ENCODE measurements at places on chromosomes 1 and 21. TPM values are rescaled to one million over a fixed set of nuclear protein-coding genes. Genes with fewer than 3 reads are reported as not detected.

The TSACC gene
- 0.82 TPM for total RNA-seq

DNA sequence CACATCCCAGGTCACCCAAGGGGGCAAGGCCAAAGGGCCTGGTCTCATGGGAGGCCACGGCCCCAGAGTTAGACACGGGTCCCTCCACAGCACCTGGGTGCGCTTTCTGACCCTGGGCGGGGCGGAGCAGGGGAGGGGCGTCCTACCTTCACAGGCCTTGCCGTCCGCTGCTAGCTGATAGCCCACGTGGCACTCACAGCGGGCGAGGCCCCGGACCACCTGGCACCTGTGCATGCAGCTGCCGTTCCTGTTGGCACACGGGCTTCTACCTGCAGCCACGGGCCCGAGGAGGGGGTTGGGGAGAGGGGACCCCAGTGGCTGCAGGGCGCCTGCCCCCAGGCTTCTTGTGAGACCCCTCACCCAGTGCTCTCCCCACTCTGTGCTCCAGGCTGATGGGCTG, 59.9 kb downstream of the ARHGEF16 start:
- no peaks in the 10 kb centered on the region for H3K4me1 ChIP-seq
- no peak for DNase-seq
- H3K36me3 ChIP-seq: no peaks in the 10 kb centered on the region

DNA sequence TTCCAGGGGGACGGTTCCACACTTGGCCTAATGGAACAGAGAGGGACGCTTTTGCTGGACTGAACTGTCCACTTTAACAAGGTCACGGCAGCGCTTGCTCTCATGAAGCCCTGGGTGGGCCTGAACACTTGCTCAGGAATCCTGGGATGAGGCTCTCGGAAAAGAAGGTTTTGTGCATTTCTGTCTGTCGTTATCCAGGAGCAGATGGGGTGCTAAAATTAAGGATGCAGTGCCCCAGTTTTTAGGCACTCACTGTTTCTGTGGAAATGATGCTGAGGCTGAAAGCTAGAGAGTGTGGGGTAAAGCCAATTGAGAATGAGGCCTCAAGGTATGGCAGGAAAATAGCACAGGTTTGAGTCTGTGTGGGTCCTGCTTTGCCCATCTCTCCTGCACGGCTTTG, 111.0 kb downstream of the DAB1 start:
- no peaks in the 10 kb centered on the region for H3K36me3 ChIP-seq
- H3K4me3 ChIP-seq: no peak overlapping the region
- DNase-seq: no peak

DNA sequence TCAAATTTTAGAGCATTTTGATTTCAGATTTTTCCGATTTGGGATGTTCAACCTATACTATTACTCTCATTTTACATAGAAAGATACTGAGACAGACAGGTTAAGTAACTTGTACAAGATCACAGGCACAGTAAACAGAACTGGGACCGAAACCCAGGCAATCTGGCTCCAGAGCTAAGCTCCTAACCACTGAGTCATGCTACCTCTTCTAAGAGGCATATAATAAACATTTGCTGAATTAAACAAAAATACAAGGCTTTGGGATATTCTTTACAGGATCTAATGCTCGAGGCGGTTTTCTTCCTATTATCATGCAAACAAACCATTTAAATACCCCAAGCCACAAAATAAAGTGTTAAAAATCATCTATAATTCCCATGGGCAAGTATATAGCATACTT, 50.3 kb downstream of the MCOLN2 start:
- peak; percentile 47 for DNase-seq
- H3K27me3 ChIP-seq: no peaks in the 10 kb centered on the region
- H3K4me3 ChIP-seq: no peak overlapping the region
- no peak overlapping the region for H3K27ac ChIP-seq
- peaks cover 44% of the 10 kb centered on the region for H3K36me3 ChIP-seq
- H3K4me1 ChIP-seq: peaks cover 27% of the 10 kb centered on the region

DNA sequence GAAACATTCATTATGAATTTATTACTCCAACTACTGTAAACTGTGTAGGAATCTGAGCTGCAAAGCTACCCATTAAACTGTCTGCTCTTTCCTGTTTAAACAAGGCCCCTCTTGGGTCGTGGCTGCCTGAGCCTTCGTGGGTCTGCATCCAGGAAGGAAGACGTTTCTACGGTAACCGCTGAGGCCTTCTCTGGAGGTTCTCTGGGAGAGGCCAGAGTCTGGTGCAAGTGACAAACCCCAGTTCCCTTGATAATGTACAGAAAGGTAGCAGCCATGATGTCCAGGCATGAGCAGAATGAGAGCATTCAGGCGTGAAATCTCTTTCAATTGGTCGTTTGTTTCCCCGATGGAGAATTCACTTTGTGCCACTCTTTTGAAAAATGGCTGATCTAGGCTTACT, 350.2 kb downstream of the PLPP3 start:
- no peak overlapping the region for H3K4me3 ChIP-seq
- no peak for DNase-seq
- no peak overlapping the region for H3K27ac ChIP-seq
- H3K27me3 ChIP-seq: no peaks in the 10 kb centered on the region
- no peaks in the 10 kb centered on the region for H3K4me1 ChIP-seq
- H3K36me3 ChIP-seq: no peaks in the 10 kb centered on the region

DNA sequence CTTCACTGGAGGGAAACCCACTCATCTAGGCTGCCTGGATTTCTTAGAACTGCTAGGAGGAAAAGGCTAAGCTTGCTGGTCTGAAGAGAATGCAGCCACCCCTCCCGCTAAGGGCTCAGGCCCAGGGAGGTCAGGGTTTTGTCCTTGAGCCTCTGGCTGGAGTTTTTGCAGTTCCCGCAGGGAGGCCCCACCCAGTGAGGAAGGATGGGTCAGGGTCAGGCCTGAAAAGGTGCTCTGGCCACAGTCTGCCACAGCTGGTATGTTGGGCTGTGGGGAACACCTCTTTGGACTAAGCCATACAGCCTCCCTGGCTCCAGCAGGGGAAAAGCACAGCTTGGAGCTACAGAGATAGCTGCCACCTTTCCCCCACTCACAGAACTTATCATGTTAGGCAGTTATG, 71.4 kb upstream of the PAPPA2 start:
- no peaks in the 10 kb centered on the region for H3K27me3 ChIP-seq
- H3K4me3 ChIP-seq: no peak overlapping the region
- no peaks in the 10 kb centered on the region for H3K4me1 ChIP-seq
- no peak for DNase-seq
- H3K36me3 ChIP-seq: no peaks in the 10 kb centered on the region

GRCh38 chr21:45973475-45974072, 8.0 kb upstream of the COL6A1 start:
- peaks cover 27% of the 10 kb centered on the region for H3K27me3 ChIP-seq
- H3K27ac ChIP-seq: no peak overlapping the region
- peak overlapping the region; percentile 80 for H3K4me3 ChIP-seq
- no peaks in the 10 kb centered on the region for H3K36me3 ChIP-seq
- DNase-seq: peak; percentile 92

DNA sequence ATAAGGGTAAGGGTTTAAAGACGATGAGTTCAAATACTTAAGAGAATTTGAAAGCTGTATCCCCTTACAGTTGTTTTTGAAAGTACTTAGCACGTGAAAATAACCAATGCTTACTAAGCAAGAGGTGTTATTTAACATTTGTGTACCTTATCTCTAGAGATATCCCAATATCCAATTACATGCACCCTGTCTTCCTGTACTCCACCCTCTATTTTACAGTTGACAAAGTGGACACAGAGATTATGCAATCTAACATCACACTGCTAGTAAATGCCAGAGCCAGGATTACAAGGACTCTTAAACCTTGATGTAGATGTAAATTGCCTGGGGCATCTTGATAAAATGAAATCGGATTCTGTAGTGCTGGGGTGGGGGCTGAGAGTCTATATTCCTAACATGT, 72.0 kb downstream of the GDAP2 start:
- no peak for DNase-seq
- H3K4me3 ChIP-seq: no peak overlapping the region
- no peaks in the 10 kb centered on the region for H3K27me3 ChIP-seq
- H3K4me1 ChIP-seq: no peaks in the 10 kb centered on the region
- no peaks in the 10 kb centered on the region for H3K36me3 ChIP-seq
- H3K27ac ChIP-seq: no peak overlapping the region

The RPE65 gene
- total RNA-seq: not detected

The EVI5 gene
- 24.6 TPM for total RNA-seq

GRCh38 chr1:117605164-117605773, 579 bp upstream of the TENT5C start:
- H3K4me3 ChIP-seq: peak overlapping the region; percentile 90
- peaks cover 20% of the 10 kb centered on the region for H3K36me3 ChIP-seq
- DNase-seq: no peak

The ZNF695 gene
- total RNA-seq: 0.95 TPM

DNA sequence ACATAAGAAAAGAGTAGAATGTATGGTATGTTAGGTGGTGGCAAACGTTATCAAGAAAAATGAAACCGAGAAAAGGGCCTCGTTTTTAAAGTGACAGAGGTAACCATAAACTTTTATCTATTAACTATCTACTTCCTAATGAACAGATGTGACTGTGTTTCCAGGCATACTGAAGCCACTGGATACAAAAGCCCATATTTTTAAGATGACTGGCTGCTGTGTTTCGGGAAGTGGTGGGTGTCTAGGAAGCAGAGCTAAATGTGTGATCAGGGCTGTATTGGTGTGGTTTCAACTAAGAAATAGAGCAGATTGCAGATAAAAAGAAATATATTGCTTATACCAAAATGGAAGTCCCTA, 71.8 kb downstream of the CHRM3 start:
- H3K27ac ChIP-seq: no peak overlapping the region
- DNase-seq: no peak
- H3K36me3 ChIP-seq: no peaks in the 10 kb centered on the region
- peak overlapping the region; percentile 31 for H3K4me3 ChIP-seq
- H3K4me1 ChIP-seq: peaks cover 4% of the 10 kb centered on the region
- H3K27me3 ChIP-seq: no peaks in the 10 kb centered on the region

The MSH4 gene
- 0.33 TPM for total RNA-seq

DNA sequence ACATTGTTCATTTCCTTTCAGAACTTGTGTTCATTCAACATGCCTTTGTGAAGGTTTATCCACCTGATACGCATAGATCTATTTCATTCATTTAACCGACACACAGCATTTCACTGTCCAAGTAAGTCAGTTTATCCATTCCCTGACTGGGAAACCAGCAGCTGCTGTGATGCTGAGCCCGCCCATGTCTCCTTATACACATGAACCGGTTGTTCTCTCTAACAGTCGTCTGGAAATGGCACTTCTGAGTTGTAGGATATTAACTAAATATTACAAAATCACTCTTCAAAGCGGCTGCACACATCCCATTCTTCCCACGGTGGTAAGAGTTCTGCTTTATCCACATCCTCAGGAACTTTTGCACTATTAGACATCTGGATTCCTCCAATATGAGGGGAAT, 71.1 kb downstream of the NPHP4 start:
- H3K36me3 ChIP-seq: peaks cover 4% of the 10 kb centered on the region
- no peak for DNase-seq
- H3K27ac ChIP-seq: no peak overlapping the region
- no peaks in the 10 kb centered on the region for H3K27me3 ChIP-seq
- no peak overlapping the region for H3K4me3 ChIP-seq

The RGS13 gene
- not detected for total RNA-seq

Data from activated CD4-positive, alpha-beta T cell treated with anti-CD3 and anti-CD28 coated beads, Interleukin-2, amount 10 ng/mL, durations not matched to agents 24 days and 14 days (primary cell).